ENCODE measurements at places on chromosomes 7 and 10.

GRCh38 chr7:22109761-22110160 is 164.1 kb upstream of the CDCA7L start:
- DNase-seq, result peak; percentile 60

- no peak for DNase-seq
Measured at GRCh38 chr10:60042914-60043313, 136.6 kb upstream of the CCDC6 start.

DNA sequence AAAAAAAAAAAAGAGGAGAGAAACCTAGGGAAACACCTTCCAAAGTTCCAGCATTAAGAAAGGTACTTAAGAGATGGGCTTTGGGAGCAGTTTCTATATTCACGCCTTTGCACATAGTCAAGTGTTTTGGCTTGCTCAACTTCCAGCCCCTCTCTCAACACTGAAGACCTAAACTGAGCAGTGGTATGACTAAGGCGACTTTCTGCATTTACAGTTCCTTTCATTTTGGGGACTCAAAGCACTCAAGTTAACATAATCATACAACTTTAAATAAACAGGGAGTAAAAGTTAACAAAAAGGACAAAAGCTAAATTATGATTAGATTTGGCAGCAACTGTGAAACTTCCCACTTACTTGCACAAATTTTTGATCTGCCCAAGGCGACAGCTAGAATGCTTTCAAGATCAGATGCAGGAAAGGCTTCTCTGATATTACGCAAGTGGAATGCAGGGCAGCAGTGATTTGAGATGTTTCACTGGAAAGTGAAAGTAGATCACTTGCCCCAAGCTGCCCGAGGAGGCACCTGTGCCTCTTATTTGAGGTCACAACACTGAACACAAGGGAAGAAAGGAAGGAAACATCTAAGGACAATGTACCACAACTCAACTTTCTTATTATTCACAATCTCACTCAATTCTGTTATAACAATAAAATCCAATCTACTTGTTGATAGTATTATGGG is 199.5 kb downstream of the SKAP2 start:
- DNase-seq, result no peak

DNA sequence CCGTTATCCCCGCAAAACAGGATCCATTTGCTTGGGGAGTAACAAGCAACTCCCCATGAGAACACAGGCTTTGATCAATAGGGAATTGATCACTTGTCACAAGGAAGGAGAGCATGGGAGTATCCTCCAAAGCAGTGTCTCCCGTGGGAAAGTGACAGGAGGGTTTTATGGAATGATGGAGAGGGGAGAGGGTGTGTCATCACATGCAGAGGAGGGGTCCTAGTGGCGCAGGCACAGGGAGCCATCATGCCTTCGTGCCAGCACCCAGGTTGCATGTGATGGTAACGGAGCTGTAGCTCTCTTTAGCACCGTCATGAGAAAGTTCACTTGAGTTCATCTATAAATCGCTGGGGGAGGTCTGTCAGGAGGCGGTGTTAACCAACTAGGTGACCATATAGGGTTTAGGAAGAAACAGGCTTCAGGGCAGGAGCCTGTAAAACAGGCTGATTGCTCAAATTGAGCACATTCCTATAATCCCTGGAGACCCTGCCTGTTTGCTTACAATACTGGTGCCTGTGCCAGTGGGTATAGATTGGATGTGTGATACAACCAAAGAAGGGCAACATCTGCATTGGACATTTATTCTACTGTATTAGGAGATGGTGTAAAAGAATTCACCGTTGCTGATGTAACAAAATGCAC is 428.5 kb downstream of the GALNT17 start:
- DNase-seq, result no peak

GRCh38 chr7:69211739-69212138 is 386.5 kb upstream of the AUTS2 start:
- no peak for DNase-seq

DNA sequence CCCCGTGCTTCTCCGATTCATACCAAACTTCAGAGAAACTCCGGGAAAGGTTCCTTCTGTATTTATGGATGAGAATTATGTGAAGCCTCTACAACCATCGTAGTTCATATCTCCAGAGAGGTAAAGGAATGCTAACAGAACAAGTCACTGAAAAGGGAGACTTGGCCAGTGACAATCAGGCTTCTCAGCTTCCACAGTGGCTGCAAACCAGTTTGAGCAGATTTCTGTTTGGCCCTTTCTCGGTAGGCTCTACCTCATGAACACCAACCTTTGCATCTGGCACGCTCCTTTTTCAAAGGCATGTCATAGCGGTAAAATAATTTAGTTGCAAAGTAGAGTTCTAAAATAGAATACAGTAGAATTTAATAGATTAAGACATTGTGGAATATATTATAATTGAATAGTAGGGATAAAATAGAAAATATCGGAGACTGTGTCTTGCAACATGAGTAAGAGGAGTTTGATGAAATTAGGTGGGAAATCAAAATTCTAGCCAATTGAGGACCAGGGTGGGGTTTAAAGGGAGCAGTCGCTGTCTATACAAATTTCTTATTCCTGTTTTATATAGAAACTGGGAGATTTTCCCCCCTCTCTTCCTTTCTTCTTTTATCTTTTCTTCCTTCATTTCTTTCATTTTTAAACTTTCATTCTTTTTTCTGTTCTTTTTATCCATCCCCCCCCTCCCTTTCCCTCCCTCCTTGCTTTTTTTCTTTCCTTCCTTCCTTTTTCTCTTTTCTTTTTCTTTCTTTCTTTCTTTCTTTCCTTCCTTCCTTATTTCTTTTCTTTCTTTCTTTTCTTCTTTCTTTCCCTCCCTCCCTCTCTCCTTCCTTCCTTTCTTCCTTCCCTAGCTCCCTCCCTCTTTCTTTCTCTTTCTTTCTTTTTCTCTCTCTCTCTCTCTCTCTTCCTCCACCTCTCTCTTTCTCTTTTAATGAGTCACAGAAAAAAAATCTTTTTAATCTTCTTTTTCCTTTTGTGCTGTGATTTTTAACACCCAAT is 161.5 kb upstream of the KLF6 start:
- no peak for DNase-seq

DNA sequence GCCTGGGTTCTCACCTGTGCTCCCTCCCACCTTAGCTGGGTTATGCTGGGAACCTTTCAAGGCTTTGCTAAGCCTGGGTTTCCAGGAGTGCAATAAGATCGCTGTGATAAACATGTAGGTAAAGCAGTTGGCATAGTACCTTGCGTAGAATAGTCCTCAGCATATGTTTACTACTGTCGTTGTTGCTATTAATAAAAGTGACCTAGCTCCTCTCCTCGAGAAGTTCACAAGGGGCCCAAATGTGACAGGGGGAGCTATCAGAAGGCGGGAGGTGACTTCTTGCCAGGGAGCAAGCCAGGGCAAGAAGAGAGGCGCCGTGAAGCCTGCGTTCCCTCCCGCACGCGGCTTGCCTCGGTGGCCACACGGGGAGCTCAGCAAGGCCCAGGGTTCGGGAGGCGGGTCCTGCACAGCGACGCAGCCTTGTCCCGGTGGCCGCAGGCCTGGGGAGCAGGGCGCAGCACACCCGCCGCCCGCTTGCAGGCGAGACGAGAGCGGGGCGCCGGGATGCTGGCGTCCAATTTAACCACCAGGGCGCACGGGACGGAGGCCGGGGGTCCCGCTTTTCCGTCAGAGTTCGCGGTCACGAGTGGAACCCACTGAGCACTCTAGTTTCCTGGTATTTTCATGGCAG is 106.2 kb downstream of the SNX10 start:
- DNase-seq, result peak; percentile 42

DNA sequence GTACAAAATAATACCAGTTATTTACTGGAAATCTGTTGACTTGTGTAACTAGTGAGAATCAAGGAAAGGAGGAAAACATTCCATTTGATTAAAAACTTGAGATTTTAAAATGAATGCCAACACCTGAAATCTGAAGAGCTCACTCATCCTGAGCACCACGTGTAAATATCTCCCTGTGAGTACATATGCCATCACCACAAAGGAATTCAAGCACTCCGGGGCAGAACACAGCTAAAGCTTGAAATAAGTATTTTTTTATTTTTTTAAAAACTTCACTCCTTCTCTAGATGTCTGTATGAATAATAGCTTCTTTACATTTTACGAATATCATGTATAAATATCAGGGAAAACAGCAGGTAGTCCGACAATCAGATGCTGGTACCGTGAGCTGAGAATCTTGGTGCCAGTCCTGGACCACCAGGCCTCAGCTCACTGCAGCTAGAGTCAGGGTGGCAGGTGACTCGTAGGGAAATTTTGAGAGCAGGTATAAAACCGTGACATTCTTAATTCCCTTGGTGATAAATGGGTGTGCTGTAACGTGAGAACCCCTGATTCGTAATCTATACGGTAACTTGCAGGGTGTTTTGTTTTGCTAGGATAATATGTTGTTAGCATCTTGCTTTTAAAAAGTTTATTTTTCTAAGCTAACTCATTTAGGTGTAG is 12.7 kb downstream of the LMTK2 start:
- DNase-seq, result no peak

- no peak for DNase-seq
Measured at GRCh38 chr10:48529331-48529730, 75.5 kb downstream of the ARHGAP22 start.

DNA sequence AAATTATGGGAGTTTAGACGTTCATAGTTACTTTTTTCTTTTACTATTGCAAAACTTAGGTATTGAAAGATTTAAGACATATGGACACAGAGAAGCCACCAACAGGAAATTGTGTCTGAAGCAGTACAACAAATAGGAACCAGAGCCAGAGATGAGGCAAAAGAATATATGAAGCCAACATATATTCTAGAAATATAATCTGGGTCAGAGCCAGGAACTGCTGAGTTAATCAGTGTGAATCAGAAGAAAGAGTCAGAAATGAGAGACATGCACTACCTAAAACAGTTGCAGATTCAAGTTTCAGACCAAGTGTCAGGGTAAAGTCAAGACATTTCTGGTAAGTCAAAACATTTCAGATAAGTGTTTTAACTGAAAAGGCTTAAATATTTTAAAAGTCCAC is 67.7 kb downstream of the DGKB start:
- DNase-seq, result no peak

GRCh38 chr7:102454468-102454867 is 10.2 kb downstream of the ALKBH4 start:
- DNase-seq, result no peak

GRCh38 chr7:131948434-131949053 is 392.1 kb upstream of the PODXL start:
- DNase-seq, result no peak

- DNase-seq, result no peak
Measured at GRCh38 chr7:16978358-16979244, 96.8 kb upstream of the AGR3 start.

Measured in C1 segment of cervical spinal cord (tissue), 14 donors.